ENCODE measurements at places on chromosomes 1 and 21.

- no peak for DNase-seq
These were observed 26.3 kb upstream of the EPB41 start for GRCh38 chr1:28887835-28888682.

- DNase-seq: no peak
These were observed 36.7 kb downstream of the FOXD2 start for GRCh38 chr1:47474278-47475193.

DNA sequence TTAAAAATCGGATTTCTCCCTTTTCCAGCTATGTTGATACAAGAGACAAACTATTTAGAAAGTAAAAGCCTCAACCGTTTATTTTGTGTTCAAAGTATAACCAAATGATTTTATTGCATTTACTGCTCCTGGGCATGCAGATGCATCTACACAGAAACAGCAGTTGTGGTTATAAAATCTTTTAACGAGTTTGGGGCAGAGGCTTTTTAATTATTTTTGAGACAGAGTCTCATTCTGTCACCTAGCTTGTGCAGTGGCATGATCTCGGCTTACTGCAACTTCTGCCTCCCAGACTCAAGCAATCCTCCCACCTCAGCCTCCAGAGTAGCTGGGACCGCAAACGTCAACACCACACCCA, 33.6 kb downstream of the ZNF496 start:
- DNase-seq: no peak

- DNase-seq: no peak
These were observed 2.6 kb downstream of the TXLNA start for GRCh38 chr1:32182060-32182459.

DNA sequence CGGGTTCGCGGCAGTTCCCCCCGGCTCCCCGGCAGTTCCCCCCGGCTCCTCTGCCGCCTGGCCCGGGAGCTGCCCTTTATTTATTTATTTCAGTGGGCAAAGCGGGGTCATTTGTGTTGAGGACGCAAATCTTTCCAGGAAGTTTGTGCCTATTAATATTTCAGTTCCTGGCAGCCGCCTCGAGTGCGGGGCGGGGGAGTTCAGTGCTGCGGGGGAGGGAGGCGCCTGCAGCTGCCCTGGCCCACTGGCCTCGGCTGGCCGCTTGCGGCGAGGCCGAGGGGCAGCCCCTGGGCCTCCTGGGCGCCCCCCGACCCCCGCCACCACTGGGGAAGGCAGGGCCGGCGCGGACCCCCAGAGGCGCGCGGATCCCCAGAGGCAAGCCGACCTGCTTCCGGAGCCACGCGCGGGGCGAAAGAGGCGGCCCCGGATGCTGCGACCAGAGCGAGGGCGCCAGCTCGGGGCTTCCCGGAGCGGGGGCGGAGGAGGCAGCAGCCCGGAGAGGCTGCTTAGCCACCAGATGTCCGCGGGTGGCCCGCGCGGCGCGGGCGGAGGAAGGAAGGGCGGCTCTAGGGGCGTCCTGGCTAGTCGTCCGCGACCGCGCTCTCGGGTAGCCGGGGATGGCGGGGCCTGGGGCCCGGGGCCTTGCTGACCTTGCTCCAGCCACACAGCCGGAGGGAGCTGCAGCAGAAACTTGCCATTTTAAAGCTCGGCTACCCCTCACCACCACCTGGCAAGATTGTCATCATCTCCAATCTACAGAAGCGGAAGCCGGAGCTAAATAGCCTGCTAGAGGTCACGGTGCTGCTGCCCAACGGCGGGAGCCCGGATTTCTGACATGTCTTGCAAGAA, 48.0 kb downstream of the H3-3A start:
- DNase-seq: no peak

DNA sequence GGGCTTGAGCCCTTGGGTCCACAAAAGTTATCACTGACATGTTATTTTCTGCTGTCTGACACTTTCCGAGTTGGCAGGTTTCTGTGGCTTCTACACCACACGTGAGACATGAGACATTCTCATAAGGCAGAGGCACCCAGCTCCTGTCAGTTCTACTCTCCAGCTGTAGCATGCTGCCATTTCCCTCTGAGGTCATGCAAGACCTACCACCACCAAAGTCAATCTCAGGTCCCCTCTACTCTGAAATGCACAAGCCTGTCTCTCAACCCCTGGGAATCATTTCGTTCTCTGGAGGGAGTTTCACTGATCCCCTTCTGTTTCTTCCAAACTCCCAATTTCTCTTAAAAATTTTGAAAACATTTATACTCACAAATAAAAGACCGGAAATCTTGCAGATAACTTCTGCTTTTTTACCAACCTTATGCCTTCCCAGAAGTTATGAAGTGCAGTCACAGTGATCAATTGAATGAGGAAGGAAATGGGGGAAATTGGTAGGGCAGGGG, 39.5 kb upstream of the CR2 start:
- DNase-seq: no peak

GRCh38 chr1:55547405-55547804, 332.2 kb upstream of the USP24 start:
- peak; percentile 39 for DNase-seq

All from AG09309 (cell line).